T-helper 1 cell (primary cell): ENCODE measurements at places on chromosomes 3 and 15.

DNA sequence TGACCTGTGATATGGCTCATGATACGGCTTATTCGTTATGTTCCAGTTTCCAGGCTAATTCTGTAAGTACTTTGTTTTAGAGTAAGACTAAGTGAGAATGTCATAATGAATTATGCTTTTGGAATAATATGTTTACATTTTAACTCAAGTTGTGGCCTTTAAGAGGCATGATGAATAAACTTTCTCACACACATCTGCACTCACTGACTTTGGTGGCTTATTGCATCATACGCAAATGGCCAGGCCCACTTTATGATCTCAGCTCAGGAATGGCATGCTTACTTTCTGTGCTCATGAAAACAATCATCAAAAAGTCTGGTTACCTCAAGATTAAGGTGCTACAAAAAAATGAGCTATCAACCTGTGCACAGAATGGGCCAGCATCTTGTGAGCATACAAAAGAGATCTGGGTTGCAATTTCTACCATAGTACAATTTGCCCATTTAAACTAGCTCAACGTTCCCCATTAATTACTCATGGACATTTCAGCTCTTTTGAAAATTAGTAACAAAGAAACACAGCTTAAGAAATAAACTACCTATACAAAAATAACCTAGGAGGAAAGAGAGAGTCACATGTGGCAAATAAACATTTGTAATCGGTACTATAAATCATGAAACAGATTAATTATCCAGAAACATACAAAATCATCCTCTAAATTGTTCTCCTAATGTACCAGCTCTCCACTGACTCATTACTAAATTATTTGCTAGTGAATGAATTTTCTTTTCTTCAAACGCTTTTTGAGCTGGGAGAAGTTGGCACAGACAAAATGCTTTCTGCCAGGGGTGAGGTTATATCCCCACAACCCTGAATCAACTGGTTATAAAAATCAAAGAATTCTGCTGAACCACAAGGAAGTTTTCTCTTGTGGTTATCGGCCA is 439.0 kb upstream of the ADAMTS9 start:
- no peak for DNase-seq

GRCh38 chr15:68592544-68592943 is 13.8 kb downstream of the CORO2B start:
- no peak for DNase-seq

- DNase-seq = no peak
These were observed 98.8 kb downstream of the FGF7 start for GRCh38 chr15:49521802-49522201.

DNA sequence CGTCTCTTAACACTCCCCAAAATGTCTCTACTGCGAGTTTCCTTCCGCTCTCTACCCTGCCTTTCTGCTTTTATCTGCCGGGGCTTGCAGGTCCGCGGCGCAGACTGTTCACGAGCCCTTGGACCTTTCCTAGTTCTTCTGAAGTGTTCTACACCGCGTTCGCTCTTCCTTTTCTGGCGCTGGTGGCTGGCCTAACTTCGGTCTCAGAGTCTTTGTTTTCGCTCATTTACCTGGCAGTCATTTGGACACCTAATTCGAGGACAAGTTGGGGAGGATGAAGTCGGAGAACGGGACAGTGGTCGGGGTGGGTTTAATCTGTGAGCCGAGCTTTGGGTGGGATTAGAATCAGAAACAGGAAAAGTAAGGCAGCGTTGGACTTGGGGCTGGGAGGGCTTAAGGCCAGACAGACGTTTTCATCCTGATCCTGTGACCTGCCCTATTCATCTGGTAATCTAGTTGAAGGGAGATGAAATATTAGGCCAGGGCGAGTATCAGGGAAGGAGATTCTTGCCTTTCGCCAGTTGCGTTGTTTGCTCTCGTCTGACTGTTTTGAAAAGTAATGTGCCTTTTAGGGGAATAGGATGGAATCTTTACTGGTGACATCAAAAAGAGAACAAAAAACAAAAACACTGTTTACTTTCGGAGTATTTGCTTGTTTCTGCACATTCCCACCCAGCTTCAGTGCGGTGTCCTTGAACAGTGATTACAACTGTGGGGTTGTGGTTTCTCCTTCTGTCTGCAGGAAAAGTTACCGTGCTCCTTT is 1.8 kb downstream of the DIPK2A start:
- no peak for DNase-seq

DNA sequence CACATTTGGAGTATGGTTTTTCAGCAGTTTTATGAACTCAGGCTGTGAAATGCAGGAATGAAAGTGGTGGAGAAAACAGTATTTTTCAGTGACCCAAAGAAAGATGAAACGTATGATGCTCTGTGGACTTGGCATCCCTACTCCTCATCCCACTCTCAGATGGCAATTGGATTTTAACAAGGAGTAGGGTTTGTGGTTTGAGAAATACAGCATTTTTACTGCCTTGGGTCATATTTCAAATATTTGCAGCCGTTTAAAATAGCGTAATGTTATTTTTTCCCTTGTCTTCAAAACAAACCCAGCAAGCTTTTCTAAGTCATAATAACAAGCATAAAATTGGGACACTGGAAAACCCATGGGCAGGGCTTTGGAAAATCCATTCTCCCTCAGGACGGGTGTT is 117.2 kb upstream of the LRIG1 start:
- DNase-seq = no peak
